ENCODE measurements at places on chromosomes 2 and 18. TPM values are rescaled to one million over a fixed set of nuclear protein-coding genes. Genes with fewer than 3 reads are reported as not detected.

The RAPGEF4 gene
- 6.7 TPM for total RNA-seq

The GKN1 gene
- not detected for total RNA-seq

The SPDYA gene
- 5.3 TPM for total RNA-seq

The RAB12 gene
- 47.7 TPM for total RNA-seq

The ATP9B gene
- total RNA-seq: 55.3 TPM

GRCh38 chr2:189613077-189613636 is 32.6 kb upstream of the SLC40A1 start:
- DNase-seq: no peak

DNA sequence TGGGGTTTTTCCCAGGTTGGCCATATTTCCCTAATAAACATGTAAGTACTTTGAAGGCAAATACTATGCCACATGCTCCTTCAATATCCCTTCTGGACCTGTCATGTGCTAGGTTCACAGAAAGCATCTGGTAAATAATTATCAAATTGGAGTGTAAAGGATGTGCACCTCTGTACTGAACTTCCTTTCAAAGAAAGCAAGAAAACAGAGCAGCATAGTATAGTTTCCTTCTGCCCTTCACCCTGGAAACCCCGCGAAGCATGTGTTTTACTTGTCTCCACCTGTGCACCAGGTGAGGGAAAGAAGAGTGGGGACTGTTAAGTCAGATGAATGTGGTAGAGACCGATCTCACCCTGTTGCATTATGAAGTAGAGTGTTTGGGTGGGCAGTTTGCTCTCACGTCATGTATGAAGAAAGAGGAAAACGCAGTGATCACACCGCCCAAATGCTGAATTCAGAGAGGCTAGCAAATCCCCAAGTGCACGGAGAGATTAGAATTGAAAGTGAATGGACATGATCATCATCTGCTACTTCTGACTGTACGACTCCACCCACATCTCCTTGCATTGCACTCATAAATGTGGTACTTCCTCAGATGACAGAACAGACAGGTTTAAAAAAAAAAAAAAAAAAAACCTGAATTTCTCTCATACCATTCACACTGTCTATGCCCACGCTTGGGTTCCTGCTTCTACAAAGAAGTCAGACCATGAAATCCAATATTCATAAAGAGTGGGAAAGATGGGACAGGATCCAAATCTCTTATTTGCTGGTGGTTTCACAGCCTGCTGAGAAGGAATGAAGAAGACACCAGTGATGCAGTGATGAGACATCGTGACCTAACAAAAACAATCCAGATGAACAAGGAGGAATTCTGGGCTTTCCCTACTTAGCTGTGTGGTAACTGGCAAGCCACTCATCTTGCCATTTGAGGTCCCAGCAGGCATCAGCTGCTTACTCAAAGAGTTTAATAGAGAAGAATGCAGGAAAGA is 448.6 kb downstream of the BCL11A start:
- DNase-seq: no peak

- no peak for DNase-seq
Measured at GRCh38 chr2:120423167-120423943, 77.4 kb downstream of the INHBB start.

- DNase-seq: no peak
Measured at GRCh38 chr2:203648273-203648672, 58.2 kb upstream of the CD28 start.

- DNase-seq: no peak
Measured at GRCh38 chr2:234411793-234412192, 85.1 kb downstream of the ARL4C start.

DNA sequence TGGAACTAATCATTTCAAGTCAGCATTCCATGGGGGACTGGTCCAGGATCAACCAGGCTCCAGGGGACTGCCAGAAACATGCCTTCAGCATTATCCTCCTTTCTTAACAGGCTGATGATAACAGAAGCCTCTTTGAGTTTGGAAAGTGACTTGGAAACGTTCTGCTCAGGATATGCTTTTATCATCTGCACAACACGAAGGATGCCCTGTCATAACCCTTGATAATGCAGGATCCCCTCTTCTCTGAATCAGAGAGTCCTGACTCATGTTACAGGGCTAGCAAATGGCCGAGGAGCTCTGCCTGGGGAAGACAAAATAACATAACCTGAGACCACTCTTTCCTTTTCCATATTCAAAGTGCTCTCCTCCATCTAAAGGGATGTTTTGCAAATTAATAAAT is 6.7 kb downstream of the SCYGR3 start:
- no peak for DNase-seq

- no peak for DNase-seq
Measured at GRCh38 chr2:234378440-234378839, 118.4 kb downstream of the ARL4C start.

DNA sequence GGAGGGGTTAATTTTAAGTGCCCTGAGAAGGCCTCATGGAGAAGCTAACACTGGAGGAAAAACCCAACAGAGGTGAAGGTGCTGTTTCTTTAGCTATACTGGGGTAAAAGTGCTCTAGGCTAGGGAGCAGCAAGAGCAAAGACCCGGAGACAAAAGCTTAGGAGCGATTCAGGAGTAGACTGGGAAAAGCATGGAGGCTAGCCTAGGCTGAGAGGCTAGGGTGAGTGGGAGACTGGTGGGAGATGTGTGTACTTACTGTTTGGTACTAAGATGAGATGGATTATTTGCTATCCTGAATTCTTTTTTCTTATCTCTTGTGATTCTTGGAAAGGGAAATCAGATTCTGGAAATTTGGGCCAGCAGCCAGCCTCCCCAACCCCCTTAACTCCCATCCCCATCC is 2.0 kb downstream of the GIGYF2 start:
- no peak for DNase-seq

GRCh38 chr2:8985561-8986326 is 17.7 kb downstream of the MBOAT2 start:
- no peak for DNase-seq

GRCh38 chr2:8457092-8457481 is 224.8 kb upstream of the ID2 start:
- no peak for DNase-seq

DNA sequence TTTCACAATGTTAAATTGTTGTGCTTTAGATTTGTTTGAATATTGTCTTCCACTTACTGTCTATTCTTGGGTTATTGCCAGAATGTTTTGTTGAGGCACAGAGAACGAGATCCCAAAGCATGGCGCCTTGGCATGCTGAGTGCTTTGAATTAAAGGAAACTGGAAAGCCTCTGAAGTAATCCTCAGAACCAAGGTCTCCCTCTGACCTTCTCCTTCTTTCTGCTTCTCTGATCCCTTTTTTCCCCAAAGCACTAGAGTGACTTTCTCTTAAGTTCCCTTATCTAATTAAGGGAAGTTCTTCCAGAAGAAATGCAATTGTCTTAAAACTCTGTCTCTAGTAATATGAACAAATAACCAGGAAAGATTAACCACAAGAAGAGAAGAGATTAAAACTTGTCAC is 214.7 kb downstream of the SPP2 start:
- DNase-seq: no peak

DNA sequence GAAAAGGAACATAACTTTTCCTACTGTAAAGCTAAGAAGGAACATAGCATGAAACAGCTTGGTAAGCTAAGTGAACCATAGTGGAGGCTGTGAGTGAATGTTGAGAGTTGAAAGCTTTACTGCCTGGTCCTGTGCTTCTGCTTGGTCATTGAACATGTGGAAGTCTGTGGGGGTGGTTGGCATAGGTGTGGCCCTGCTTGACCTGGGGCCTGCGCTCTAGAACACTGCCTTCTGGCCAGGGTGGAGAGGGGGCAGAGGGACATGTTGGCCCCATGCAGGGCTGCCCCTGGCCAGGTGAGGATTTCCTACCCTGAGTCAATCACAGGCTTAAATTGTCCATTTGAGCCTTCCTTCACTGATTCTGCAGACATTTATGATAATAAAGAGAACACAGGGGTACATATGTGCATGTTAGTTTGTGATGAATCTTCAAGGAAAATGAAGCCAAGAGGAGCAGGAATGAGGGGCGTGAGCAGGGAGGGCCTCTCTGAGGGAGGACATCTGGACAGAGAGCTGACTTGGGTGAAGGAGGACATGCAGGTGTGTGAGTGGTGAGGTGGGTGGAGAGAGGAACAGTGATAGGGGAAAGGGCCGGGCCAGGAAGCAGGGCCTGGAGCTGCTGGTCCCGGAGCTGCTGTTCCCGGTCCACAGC is 16.6 kb downstream of the TRAF3IP1 start:
- DNase-seq: no peak

Data from aorta (tissue), 5 donors.